Coronary artery (tissue), 2 donors: ENCODE measurements at places on chromosomes 5 and 9.
A peak's percentile ranks its signal among the peaks of the same experiment; 100 is the strongest.

DNA sequence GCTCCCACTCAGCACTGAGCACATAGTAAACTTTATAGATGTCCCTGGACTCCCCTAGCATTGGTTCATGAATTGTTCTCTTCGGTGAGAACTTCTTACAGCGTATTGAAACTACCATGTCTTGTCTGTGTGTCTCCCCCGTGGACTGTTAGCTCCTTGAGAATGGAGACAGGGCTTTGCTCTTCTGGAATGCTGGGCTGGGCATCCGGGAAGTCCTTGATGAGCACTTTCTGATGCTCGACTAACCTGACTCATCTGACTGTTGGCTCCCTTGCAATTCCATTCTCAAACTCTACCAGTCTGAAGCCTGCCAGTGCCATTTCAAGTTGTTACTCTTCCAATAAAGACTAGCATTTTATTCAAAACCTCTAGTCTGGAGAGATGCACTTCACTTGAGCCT is 15.0 kb upstream of the PFDN1 start:
- no peak for DNase-seq

GRCh38 chr5:113197456-113198200 is 221.0 kb downstream of the DCP2 start:
- DNase-seq: no peak

DNA sequence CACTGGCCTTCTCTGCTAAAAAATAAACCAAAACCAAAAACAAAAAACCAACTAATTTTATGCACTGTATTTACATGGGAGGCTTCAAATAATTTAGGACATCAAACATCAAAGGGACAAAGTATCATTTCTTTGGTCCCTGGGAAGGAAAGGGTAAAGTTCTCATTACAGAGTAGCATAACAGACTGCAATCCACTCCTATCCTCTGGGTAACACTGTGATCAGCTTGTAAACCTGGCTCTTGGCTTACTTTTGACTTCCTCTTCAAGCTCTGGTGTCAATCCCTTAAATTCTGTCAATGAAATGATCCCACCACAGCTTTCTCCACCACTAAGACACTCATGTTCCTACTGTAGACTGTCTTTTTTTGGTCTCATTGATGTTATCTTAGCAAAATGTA is 69.8 kb upstream of the VCAN start:
- no peak for DNase-seq

- DNase-seq: no peak
Observed at GRCh38 chr9:72478966-72479365, 42.4 kb upstream of the TMC1 start.

- DNase-seq: no peak
Observed at GRCh38 chr5:98768160-98768959, 5.1 kb upstream of the RGMB start.

DNA sequence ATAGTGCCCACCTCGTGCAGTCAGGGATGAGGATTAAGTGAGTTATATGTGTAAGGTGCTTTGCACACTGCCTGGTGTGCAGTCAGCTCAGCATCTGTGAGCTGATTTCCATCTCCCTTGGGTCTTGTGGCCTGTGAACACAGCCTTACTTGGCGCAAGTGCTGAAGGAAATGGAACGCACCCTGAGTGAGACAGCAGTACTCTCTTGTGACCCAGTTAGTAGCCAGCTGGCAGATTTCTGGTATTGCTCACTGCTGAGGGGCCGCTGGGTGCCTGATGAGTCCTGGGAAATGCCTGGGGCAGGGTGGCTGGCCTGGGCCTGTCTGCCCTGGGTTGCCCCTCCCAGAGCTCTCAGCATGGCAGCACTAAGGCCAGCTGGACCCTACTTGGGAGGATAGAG is 90.9 kb upstream of the BOD1 start:
- peak; percentile 82 for DNase-seq

DNA sequence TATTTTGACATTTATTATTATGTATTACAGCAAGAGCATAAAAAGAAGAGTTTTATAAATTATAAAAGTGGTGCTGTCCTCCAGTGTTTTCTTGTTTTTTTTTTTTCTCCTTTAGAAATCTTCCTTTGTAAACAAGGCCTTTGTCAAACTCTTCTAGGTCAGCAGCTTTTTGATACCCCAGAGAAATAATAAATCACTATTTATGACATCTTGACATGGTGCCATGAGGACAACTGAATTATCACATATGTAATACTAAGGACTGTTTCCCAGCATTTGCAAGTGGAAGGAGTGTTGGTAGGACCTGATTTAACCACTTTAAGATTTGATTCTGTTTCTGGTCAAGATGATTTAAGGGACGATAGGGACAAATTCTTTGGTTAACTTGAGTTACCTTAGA is 4.6 kb downstream of the SMARCA2 start:
- no peak for DNase-seq

- DNase-seq: no peak
Observed at GRCh38 chr9:113922160-113922559, 46.1 kb downstream of the ZNF618 start.

DNA sequence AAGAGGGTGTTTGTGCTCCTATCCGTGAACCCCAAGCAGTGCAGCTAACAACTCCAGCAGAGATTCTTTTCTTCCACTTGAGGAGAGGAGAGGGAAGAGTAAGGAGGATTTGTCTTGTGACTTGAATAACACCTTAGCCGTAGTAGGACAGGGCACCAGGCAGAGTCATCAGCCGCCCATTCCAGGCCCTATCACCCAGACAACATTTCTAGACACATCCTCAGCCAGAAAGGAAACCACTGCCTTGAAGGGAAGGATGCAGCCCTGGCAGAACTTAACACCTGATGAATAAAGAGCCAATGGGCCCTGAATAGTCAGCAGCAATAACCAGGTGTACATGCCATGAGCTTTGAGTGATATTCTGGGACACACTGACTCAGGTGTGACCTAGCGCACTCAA is 1013.0 kb upstream of the COX7C start:
- peak; percentile 66 for DNase-seq

DNA sequence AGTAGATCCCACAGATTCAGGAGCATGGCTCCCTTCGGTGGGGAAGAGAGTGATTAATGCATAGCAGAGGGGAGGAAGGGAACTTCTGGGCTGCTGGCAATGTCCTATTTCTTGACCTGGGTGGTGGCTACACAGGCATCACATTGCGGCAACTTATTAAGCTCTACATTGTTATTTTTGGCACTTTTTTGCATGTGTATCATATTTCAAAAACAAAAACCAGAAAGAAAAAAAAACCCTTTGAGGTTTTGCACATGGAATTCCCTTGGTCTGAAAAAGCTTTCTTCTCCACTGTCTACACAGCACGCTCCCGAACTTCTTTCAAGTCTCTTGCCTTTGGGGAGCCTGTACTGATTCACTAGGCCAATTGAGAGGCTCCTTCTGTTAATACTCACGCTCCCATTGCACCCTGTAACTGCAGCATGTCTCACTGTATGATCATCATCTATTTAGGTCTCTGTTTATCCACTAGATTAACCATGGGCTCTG is 25.1 kb downstream of the CEMIP2 start:
- DNase-seq: no peak

DNA sequence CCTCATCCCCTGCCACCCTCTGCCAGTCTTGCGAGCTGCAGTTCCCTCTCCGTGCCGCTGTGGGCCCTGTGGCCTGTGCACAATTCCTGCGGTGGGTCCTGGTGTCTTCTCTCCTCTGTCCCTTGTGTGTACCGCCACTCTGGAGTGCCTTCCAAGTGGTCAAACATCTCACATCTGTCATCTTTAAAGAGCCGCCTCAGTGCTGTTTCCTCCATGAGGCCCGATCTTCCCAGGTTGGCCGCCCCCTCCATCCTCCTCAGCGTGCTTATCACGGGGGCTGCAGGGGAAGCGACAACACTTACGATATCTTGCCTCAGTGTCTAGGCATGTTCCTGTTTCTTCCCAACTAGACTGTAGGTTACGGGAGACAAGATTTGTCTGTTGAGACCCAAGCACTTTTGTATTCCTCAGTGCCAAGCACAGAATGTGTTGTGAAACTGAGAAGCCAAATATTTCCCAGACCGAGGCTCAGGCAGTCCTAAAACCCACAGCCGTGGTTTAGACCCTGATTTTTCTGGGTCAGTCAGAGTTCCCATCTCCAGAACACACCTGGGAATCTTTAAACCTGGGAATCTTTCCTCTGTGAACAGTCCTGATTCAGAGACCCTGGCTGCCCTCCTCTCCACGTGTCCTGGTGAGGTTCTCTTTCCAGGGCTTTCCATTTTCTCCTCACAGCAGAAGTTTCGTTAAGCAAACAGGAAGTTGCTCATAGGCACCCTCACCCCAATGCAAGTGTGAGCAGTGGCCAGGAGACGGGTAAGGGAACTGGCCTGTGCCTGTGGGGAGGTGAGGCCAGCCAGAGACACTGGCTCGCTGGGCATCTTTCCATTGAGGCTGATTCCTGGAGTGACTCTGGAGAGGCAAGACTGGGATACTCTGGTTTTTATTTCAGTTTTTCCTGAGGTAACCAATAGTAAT is 28.8 kb downstream of the SLC46A2 start:
- DNase-seq: no peak

- no peak for DNase-seq
Observed at GRCh38 chr9:10032166-10032565, 580.6 kb downstream of the PTPRD start.

DNA sequence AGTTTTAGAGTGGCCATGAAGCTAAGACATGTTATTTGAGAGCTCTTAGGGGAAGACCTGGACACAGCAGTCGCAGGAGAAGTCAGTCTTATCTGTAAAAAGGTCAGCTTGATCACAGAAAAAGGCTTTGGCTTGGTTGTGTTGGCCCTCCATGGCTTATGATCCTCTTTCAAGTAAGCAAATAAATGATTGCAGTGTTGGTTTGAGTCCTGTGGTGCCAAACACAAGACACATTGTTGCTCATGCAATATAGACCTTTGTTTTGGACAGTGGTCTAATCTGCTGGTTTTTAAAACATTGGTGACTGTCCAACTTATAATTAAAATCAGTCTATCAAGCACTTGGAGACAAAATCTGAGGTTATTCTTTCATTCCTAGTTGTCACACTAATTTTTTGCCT is 54.0 kb downstream of the DOCK8 start:
- DNase-seq: no peak

GRCh38 chr9:112002847-112003457 is 106.3 kb downstream of the UGCG start:
- no peak for DNase-seq

DNA sequence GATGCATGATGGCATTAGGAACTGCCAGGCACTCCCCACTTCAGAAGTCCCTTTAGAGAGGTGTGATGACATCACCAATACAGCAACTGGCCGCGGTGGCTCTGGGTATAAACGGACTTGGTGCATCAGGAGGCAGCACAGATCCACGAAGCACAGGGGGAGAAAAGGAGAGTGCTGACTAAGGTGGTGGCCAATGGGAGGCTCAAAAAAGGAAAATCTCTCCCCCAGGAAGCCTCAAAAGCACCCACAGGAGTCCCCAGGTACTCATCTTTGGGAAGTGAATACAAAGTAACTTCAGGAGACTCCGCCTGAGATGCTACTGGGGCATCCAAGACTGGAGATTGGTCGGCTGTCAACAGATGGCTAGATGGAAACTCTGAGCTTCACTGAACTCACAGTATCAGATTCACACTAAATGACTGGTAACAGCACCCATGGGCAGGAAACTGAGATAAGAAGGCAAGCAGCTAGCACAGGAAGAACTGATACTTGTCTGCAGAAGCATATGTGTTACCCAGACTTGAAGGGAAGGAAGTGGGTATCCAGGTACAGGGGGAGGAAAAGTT is 7.6 kb downstream of the TTC39B start:
- no peak for DNase-seq

DNA sequence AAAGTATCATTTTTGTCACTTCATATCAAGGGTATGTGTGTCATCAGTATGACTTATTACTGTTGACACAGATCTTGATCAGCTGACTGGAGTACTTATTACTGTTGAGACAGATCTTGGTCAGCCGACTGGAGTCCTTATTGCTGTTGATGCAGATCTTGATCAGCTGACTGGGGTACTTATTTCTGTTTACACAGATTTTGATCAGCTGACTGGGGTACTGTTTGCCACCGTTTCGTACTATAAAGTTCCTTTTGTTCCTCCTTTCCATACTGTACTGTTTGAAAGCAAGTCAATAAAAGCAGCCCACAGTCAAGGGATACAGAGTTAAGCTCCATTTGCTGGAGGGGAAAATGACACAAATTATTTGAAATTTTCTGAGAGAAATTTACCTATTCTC is 347.3 kb downstream of the CDH12 start:
- no peak for DNase-seq

- DNase-seq: peak; percentile 76
Observed at GRCh38 chr5:147310059-147310704, 75.4 kb downstream of the STK32A start.

DNA sequence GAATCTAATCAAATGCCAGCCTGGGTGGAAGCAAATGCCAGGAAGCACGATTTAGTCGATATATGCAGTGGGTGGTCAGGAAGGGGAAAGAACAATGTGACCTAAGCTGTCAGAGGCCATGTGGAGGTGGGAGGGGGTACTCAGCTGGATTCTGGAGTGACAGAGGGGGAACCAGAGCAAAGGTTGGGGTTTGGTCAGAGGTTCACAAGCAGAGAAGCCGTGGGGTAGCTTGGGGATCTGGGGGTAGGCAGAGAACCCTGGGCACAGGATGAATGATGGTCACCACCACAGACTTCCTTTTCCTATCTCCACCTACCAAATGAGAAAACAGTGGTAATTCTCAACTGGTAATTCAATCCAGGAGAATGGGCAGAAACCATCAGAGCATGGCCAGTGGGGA is 24.1 kb upstream of the ARAP3 start:
- DNase-seq: no peak

GRCh38 chr5:50435168-50435567 is 5.9 kb downstream of the EMB start:
- DNase-seq: no peak

GRCh38 chr5:157446412-157446935 is 13.5 kb upstream of the NIPAL4 start:
- DNase-seq: no peak

- no peak for DNase-seq
Observed at GRCh38 chr5:88398316-88398715, 129.7 kb upstream of the TMEM161B start.

GRCh38 chr5:10169359-10169758 is 80.3 kb downstream of the ATPSCKMT start:
- no peak for DNase-seq

- DNase-seq: no peak
Observed at GRCh38 chr9:127767410-127767809, 11.1 kb downstream of the SH2D3C start.

DNA sequence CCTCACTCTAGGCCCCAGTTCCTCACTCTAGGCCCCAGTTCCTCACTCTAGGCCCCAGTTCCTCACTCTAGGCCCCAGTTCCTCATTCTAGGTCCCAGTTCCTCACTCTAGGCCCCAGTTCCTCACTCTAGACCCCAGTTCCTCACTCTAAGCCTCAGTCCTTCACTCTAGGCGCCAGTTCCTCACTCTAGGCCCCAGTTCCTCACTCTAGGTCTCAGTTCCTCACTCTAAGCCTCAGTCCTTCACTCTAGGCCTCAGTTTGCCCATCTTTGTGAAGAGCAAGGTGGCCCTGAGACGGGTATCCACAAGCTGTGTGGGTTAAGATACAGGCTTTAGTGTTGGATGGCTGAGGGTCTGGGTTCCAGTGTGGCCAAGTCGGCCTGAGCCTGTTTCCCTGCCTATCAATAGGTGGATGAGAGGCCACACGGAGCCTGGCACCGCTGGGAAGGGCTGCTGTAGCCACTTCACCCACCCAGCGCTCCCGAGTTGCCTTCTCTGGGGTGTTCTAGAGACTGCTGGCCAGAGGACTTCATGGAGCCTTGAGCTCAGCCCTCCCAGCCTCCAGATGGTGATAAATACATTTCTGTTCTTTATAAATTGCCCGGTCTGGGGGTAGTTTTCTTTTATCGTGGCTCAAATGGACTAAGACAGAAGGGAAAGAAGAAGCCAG is 150.2 kb downstream of the RXRA start:
- DNase-seq: no peak
